Inflammatory macrophage (primary cell): ENCODE measurements at places on chromosomes 11 and 22.

DNA sequence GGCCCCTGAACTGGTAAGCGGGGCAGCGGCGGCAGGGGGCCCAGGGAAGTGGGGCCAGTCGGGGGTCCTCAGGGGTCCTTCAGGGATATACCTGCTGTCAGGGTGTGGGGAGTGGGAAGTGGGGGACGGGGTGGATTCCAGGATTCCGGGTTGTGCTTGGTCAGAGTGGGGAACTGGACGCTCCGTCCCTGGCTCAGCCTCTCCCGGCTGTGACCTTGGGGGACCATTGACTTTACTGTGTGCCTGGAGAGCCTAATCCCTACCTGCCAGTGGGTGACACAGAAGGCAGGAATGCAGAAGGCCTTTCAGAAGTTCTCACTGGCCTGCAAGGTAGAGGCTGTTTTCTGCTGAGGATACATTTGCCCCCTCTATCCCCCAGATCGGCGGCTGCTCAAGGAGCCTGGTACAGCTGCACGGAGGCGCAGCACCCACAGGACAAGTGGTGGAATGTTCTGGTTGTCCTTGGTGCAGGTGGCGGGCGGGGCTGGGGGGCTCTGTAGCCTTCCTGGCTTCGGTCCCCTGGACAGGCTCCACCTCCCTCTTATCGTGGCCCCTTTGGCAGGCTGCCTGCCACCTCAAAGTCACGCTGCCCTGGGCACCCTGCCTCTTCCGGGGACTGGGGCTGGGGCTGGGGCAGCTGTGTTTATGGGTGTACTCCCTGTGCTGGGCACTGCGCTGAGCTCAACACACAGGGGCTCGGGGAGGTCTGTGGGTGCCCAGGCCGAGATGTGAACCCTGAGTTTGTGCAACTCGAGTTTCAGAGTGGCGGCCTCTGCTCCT, 18.4 kb downstream of the KCNQ1 start:
- DNase-seq: no peak

- DNase-seq: no peak
These were observed 163.1 kb downstream of the MAML2 start for GRCh38 chr11:96179905-96180304.

DNA sequence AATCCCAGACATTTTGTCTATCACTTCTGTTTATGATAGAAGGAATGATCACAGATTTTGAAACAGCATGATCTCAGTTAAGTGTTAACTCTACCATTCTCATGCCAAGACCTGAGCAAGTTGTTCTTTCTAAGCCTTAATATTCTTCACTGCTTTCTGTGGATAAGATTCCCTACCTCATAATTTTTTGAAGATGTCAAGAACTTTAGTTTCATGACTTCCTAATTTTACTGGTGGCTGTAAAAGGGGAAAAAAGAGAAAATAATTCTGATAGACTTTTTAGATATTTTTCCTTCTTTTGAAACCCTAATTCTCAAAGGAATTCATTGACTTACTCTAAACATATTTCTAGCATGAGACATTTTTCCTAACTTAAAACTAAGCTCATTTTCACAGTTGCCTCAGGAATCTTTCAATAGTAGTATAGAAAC, 520.0 kb upstream of the LUZP2 start:
- no peak for DNase-seq

DNA sequence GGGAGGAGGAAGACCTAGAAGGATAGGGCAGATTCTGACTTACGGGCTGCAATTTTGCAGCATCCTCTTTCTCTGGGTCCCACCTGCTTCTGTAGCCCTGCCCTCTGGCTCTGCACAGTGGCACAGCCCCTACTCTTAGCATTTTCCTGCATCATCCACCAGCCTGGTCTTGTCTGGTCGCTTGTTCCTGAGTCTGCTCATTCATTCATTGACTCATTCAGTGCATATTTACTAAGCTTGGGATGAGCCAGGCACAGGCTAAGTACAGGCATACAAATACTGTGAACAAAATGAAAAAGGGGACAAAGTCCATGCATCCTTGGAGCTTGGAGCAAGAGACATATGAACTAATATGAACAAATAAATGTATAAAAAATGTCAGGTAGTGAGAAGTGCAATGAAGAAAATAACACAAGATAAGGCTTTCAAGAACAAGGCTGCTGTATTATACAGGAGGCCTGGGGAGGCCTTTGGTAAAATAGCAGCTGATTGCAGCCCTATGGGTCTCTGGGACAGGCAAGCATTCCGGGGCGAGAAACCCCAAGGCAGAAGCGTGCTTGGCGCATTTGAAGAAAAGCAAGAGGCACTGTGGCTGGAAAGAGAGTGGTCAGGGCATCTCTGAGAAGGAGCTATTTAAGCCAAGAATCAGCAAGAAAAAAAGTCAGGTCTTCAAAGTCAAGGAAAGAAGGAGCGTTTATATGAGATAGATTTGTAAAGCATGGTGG, 108.0 kb upstream of the ALX4 start:
- no peak for DNase-seq

DNA sequence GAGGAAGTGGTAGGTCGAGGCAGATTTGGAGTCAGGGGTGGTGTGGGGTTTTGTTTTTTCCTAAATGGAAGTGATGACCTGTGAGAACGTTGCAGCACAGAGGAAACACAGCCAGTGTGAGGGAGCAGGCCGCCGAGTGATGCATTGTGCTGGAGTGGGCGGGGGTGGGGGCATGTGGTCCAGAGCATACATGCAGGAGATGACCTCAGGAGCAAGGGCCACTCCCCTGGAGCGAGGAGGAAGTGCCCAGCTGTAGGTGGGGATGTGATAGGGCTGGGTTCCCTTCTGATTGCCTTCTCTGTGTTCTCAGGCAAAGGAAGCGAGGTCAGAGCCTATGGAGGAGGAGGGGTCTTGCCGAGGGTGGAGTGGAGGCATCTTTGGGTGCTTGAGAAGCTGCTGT, 81.4 kb downstream of the PPP6R3 start:
- peak; percentile 76 for DNase-seq

- DNase-seq: no peak
These were observed 115.9 kb downstream of the FBXO7 start for GRCh38 chr22:32590556-32590955.

GRCh38 chr22:45334068-45334467, 24.3 kb downstream of the FAM118A start:
- DNase-seq: no peak

DNA sequence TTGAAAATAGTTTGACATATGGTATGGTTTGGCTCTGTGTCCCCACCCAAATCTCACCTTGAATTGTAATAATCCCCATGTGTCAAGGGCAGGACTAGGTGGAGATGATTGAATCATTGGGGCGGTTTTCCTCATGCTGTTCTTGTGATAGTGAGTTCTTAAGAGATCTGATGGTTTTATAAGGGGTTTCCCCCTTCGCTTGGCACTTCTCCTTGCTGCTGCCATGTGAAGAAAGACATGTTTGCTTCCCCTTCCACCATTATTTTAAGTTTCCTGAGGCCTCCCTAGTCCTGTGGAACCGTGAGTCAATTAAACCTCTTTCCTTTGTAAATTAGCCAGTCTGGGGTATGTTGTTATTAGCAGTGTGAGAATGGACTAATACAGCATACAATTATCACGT, 7.7 kb downstream of the KCTD21 start:
- DNase-seq: peak; percentile 53

- no peak for DNase-seq
These were observed 390.0 kb downstream of the NTM start for GRCh38 chr11:131760091-131761061.

DNA sequence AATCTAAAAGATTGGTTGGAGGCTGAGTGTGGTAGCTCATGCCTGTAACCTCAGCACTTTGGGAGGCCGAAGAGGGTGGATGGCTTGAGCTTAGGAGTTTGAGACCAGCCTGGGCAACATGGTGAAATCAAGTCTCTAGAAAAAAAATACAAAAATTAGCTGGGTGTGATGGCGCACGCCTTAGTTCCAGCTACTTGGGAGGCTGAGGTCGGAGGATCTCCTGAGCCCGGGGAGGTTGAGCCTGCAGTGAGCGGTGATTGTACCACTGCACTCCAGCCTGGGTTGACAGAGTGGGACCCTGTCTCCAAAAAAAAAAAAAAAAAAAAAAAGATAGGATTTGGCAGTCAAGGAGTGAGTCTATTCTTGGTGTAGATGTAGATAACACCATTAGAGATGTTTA, 10.6 kb downstream of the FOLR1 start:
- DNase-seq: no peak

DNA sequence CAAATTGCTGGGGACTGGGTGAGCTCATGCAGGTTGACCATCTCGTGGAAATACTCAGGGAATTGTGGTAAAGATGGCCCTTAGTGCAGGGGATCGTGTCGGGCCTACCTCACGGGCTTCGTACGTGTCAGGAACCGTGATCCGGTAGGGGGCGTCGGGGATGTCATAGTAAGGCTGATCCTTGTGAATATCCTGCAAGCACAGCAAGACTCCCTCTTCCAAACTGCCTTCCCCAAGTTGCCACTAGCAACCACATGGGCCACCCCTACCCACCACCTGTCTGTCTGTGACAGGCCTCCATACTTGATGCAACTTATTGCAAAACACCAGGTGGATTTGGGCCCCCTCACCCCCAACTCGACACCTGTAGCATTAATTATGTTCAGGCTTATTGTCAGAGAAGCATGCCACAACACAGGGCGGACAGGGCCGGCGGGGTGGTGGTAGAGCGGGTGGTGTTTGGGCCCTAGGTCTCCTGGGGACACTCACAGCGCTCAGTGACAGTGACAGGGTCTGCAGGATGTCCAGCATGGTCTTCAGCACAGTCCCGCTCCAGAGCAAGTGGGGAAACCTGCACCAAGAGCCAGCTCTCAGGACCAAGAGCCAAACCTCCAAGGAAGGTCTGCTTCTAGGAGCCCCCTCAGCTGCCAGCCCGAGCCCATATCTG, 22.6 kb upstream of the SERPIND1 start:
- no peak for DNase-seq

DNA sequence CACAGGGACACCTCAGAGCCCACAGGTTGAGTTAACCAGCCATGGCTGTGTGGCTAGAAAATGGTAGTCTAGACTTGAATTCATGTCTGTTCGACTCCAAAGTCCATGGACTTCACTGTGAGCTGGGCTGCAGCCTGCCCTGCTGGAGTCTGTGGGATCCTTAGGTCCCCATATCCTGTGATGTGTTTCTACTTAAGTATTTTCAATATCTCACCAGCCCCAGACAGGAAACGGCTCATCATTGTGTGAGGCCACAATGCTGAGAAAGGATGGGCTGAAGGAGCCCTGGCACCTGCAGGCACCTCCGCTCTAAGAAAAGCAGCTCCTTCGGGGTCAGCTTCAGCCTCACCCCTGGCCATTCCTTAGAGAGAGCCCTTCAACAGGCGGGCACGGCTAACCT, 93.1 kb downstream of the NAT10 start:
- no peak for DNase-seq

DNA sequence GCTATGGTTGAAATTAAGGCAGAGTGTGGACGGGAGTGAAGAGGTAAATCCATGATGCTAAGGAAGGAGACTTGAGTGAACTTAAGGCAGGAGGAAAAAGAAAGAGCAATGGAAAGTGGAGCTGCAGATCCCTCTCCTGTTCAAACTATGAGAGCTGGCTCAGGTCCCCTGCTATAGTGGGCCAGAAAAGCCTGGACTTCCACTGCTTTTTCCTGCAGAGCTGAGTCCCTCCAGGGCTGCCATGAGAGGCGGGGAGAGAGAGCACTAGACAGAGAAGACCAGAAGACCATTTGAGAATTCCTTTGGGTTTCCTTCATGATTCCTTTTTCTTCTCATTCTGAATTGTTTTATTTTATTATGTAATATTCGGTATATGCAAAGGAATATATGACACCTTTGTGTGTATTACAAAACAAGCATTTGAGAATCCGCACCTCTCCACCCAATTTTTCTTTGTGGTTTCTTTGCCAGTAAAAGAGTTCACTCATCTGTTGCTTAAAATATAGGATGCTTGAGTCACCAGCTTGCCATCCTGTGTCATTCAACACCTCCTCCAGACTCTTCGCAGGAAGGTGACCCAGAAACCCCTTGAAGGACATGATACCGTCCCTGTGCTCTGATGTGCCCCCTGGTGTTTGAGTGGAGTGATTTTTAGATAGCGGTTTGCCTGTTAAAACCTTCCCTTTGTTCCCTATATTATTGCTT, 24.4 kb downstream of the SREBF2 start:
- peak; percentile 64 for DNase-seq

- DNase-seq: no peak
These were observed 3.0 kb downstream of the SNX19 start for GRCh38 chr11:130913268-130913667.

GRCh38 chr11:35111161-35112055, 27.6 kb upstream of the CD44 start:
- DNase-seq: peak; percentile 59

DNA sequence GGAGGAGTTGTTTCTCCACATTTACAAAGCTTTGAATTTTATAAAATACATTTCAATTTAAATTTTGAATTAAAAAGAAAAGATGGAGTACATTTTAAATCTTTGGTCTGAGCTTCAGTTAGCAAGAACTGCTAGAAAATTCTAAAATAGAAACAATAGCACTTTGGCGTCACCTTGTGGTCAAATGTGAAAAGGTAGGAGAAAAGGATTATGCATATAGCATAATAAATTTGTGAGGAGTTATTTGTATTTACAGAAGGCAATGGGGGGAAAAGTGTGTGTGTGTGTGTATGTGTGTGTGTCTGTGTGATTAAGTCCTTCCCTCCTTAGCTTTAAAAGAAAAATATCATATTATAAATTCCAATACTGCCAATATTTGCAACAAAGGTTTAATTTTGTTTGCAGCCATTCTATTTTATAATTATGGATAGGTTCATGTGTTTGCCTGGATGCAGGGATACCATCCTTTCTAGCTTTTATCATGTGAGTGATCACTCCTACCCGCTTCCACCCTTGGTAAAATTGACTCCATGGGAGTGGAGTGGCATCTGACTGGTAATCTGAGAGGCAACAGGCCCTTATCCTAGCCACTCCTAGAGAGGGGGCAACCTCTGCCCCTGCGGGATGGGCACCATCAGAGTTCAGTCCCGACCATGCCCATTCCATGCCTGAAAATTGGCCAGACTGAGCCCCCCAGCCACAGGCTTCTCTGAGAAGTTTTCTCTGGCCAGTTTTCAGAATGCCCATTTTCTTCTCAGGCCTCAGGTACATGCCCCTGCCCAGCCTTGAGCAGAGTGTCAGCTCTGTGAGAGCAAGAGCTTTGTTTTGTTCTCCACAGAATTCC, 13.6 kb upstream of the LGR4 start:
- DNase-seq: peak; percentile 81

GRCh38 chr11:128896356-128896755, 5.2 kb downstream of the KCNJ5 start:
- DNase-seq: no peak

DNA sequence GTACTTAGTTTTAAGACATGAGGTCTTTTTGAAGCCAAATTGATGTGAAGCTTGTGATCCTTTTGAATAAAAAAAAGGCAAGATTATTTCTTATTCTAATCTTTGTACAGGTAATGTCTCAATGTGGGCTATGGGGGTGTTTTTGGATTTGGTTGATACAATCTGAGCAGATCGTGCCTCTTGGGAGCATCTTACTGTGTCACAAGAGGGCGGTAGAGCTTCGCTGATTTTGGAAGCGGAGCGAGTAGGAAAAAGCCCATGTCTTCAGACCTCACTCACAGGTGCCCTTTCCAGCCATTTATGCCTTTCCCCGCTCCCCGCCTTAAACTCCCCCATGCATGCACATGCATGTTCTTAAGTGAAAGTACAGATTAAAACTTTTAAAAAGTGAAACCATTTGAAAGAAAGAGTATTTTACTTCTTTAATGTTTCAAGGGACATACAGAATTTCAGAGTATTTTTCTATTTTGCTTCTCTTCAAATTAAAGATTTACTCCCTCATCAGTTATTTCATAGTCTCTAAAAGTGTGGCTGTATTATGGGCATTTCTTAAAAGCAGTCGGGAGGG, 18.8 kb downstream of the DDX25 start:
- peak; percentile 70 for DNase-seq
